ENCODE measurements at places on chromosomes 7 and 10. TPM values are rescaled to one million over a fixed set of nuclear protein-coding genes. Genes with fewer than 3 reads are reported as not detected.

The KIAA1217 gene
- 2.7 TPM for total RNA-seq

DNA sequence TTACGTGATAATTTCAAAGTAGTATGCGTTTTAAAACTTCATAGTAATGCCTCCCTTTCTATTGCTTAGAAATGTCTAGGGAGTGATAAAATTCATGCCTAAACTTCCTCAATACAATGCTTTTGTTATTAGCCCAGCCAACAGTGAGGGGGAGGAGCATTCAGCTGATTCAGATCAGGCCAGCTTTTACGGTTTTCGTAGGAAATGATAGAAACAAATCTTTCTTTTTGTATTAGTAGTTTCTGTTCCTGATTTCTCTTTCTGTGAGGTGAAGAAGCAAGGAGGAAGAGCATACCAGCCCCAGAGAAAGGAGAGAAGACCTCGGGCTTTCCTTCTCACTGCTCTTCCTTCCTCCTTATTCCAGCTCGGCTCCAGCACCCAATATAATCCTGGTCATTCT, 35.2 kb upstream of the ITPRID1 start:
- DNase-seq, result no peak

The SUFU gene
- total RNA-seq, result 4.6 TPM

- DNase-seq, result no peak
Measured at GRCh38 chr7:143244321-143244720, 18.9 kb upstream of the GSTK1 start.

DNA sequence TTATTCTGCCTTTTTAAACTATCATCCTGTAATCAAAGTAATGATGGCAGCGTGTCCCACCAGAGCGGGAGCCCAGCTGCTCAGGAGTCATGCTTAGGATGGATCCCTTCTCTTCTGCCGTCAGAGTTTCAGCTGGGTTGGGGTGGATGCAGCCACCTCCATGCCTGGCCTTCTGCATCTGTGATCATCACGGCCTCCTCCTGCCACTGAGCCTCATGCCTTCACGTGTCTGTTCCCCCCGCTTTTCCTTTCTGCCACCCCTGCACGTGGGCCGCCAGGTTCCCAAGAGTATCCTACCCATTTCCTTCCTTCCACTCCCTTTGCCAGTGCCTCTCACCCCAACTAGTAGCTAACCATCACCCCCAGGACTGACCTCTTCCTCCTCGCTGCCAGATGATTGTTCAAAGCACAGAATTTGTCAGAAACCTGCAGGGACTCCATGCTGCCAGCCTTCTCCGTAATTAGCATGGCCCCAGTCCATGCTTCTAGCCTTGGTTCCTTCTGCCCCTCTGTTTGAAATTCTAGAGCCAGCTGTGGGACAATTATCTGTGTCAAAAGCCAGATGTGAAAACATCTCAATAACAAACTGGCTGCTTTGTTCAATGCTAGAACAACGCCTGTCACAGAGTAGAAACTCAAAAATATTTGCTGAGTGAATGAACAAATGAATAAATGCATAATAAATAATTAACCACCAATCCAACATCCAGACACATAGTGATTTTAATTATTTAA, 151.7 kb downstream of the EGFR start:
- no peak for DNase-seq
